ENCODE measurements at places on chromosomes 1 and 21.

DNA sequence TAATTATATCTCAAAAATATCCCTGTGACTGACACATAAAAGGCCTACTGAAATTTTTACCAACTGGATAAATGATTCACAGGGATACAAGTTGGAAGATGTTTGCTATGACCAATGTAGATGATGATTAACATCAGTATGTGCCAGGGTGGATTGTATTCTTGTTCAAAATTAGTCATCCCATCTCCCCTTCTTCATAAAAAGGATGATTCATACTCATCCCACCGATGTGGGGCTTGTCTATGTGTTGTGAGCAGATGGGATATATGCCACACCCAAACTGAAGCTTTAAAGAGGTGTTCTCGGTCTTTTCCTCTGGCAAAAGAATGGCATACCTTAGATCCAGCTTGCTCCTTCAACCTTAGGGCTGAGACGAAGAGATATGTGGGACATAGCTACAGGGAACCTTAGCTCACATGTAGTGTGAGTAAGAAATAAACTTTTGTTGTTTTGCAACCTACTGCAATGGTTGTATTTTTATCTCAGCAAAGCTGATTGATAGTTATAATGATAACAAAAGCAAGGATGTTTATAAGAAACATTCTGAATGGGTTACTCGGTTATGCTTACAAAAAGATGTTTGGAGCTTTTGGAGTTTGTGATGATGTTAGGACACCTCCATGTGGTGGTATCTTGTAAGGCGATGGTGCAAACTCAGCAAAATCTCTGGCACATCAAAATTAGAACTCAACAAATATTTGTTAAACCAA, 29.4 kb downstream of the SPATA17 start:
- no peak for DNase-seq

- no peak for DNase-seq
Observed at GRCh38 chr21:17679002-17679600, 66.4 kb upstream of the BTG3 start.

GRCh38 chr1:181018901-181019681, 3.6 kb downstream of the STX6 start:
- no peak for DNase-seq

DNA sequence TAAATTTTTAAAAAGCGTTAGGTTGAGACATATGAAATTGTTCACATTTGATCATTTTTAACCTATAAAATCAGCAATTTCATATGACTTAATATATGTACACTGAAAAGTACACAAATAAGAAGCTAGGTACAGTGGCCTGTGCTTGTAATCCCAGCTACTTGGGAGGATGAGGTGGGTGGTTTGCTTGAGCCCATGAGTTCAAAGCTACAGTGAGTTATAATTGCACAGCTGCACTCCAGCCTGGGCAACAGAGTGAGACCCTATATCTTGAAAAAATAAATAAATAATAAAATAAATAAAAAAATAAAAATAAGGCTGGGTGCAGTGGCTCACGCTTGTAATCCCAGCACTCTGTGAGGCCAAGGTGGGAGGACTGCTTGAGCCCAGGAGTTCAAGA, 5.2 kb upstream of the EPB41 start:
- no peak for DNase-seq

- DNase-seq: peak; percentile 94
Observed at GRCh38 chr1:198158735-198159589, 2.2 kb downstream of the NEK7 start.

DNA sequence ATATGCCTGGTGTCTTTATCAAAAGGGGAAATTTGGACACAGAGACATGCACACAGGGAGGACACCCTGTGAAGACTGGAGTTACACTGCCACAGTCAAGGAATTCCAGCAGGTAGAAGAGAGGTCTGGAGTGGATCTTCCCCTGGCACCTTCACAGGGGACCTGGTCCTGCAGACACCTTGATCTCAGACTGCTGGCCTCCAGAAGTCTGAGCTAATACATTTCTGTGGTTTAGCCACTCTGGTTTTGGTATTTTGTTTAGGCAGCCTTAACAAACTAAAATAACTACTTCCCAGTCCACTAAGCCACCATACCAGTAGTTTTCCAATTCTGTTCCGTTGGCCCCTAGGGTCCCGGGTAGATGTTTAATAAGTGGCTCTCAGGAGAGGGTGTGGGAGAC, 164.7 kb downstream of the SETD4 start:
- DNase-seq: no peak

DNA sequence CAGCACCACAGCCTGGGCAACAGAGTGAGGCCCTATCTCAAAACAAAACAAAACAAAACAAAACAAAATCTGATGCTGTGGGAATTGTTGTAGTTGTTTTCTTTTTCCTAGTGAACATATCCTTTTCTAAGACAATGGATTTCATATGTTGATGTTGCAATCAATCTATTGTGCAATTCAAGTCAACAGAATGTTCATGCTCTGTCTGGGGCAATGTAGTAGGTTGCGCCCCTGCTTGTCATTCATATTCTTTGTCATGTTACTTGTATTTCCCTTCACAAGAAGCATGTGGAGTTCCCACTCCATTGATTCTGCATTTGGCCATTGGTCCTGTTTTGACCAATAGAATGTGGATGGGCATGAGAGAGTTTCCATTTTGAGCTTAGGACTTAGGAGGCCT, 223.9 kb downstream of the DUSP10 start:
- DNase-seq: no peak

Measured in kidney (tissue), 22 donors.